ENCODE measurements at places on chromosomes 6 and 20.
A peak's percentile ranks its signal among the peaks of the same experiment; 100 is the strongest.

GRCh38 chr6:129141499-129141898 lies 258.6 kb downstream of the LAMA2 start:
- peak; percentile 49 for DNase-seq

DNA sequence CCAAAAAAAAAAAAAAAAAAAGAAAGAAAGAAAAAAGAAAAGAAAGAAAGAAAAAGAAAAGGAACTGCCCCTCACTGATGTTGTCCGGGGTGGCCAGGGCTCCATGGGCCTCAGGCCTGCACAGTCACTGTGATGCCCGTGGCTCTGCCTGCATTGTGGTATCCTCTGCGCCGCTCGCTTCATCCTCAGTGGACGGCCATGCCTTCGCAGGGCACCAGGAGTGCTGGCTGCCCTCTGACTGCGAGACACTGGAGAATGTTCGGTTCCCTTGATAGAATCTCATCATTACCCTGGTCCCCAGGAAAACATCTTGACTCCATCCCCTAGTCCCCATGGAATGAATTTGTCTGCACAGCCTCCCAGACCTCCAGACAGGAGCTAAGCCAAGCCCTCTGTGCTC lies 61.7 kb downstream of the TMEM242 start:
- no peak for DNase-seq

GRCh38 chr6:33989016-33989854 lies 156.7 kb downstream of the GRM4 start:
- DNase-seq, result no peak

DNA sequence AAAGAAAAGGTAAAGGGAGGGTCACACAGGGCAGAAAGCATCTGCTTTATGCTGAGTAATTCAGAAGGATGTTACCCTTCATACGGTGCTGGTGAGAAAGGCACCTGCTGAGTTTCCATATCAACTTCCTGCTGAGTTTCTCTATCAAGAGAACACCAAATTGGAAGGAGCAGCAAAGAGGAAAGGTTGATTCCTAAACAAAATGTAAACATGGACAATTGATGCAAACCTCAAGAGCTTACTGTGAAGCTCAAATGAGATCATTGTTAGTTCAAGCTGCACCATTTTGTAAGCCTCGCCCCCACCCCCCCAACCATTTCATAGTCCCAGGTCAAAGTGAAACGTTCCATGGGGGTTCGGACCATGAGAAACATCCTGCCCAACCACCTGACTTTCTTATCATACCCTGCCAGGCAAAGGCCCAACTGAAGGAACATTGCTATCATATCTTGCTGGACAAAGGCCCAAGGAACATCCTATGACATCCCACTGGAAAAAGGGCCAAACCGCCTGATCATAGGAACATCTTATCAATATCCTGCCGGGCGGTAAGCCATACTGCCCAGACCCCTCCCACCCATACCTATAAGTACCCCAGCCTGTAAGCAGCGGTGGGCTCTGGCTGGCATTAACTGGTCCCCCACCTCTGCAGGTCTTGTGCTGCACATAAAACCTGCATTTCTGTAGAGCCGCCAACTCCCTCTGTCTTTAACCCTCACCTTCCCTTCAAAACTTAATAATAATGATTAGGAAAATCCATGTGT lies 171.6 kb downstream of the UBE3D start:
- no peak for DNase-seq

GRCh38 chr6:124792386-124792785 lies 169.9 kb upstream of the RNF217 start:
- DNase-seq, result no peak

- DNase-seq, result no peak
These were observed 181.2 kb downstream of the ADGRG6 start for GRCh38 chr6:142482974-142483373.

DNA sequence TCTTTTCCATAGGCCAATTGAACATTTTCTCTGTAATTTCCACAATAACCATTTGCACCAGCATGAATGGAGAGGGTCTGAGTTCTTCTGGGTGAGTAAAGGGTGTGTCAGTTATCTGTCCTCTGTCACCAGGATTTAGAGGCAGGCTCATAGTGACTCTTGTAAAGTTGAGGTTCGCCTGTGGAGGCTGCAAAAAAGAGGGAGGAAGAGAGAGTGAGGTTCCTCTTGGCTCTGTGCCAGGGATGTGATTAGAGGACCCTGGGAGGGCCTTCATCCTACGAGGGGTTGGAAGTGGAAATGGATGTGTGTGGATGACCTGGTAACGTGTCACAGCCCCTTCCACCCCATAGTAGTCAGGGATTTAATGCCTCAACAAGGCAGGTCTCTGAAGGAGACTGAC lies 242.0 kb downstream of the ESR1 start:
- DNase-seq, result no peak

- no peak for DNase-seq
These were observed 101.9 kb downstream of the TFAP2C start for GRCh38 chr20:56730996-56731395.

- DNase-seq, result peak; percentile 72
These were observed at the start of gene TXLNB for GRCh38 chr6:139291813-139292619. TXLNB (minus strand) TSS chr6:139291998; CDS start chr6:139288899, 3,099 bp downstream.

DNA sequence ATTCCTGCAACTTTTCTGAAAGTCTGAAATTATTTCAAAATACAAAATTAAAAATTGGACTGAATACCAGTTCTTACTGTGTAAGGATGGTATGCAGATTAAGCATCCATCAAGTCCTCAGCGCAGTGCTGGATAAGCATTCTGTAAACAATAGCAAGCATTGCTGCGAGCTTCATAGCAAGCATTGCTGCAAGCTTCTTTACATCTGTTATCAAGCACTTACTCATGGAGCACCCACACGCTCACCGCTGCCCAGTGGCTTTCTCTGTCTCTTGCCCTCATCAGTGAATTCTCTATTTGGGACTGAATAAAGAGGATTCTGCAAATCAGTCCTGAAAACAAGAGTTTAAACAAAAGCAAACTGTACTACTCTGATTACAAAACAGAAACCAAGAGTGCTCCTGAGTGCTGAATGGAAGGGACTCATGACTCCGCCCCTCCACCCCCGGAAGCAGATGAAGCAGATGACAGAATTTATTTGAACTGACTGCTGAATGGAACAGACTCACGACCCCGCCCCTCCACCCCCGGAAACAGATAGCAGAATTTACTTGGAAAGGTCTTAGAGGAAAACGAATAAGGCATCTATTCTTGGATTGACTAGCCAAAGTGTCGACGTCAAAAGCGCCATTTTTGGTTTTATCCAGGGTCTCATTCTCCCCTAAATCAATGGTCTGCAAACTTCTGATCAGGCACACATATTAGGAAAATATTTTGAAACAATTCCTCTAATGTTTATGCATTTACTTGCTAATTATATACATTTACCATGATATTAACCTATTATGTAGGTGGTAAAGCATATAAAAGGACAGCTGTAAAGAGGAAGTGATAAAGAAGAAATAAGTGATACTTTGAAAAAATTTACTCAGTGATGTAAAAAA lies 22.1 kb upstream of the EYA2 start:
- DNase-seq, result no peak

DNA sequence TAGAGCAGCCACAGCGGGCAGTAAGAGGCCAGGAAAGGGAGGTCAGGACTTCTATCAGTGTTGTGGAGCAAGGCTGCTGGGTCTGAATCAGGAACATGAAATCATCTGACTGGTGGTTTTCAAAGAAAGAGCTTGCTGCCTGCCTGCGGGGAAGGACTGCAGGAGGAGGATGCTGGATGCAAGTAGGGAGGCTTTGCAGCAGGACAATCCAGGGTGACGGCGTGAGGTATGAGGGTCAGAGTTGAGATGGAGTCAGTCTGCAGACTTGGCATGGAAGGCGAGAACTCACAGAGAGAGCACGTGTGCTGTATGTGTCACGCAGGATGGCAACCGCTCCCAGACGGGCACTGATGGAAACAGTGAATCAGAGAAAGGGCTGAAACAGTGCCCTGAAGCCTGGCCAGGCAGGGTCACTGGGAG lies 59.2 kb upstream of the CD93 start:
- DNase-seq, result peak; percentile 58

- no peak for DNase-seq
These were observed 399.7 kb downstream of the COL12A1 start for GRCh38 chr6:74805916-74806696.

- DNase-seq, result peak; percentile 98
These were observed 181.8 kb upstream of the MCHR2 start for GRCh38 chr6:100175814-100176310.

- DNase-seq, result no peak
These were observed 234.5 kb downstream of the TFAP2A start for GRCh38 chr6:10180138-10181074.

GRCh38 chr20:2446845-2447244 lies 23.7 kb downstream of the SNRPB start:
- DNase-seq, result no peak

DNA sequence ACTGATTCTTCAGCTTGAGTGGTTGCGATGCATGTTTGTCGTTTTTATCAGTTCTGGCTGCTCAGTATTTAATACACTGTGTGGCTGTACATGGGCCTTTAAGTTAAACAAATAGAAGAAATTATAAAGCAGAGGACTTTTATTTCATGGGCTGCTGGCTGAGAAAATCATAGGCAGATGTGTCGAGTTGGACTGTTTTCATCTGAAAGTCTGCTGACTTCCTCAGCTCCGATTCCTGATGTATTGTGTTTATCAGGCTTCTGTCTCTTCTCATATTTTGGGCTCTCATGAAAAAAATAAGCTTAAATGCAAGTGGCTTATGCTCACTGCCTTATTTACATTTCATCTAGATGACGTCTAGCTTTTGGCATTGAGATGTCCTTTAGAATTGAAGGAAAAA lies 129.5 kb upstream of the GGTLC1 start:
- peak; percentile 31 for DNase-seq

DNA sequence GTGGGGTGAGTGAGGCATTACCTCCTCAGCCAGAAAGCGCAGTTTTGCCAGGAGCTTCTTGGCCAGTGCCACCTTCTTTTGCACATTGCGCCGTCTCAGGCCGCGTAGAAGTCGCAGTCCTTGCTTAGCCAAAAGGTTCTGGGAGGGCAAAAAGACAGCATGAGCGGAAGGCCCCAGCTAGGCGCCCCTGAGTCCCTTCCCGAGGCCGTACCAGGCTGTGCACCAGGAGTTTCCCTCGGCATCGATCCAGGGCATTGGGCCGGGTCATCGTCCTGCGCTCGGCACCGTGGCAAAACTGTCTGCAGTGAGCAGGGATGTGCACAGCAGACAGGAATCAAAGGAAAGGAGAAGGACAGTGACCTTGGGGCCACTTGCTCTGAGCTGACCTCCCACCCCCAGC lies 20.2 kb upstream of the SPAG4 start:
- DNase-seq, result no peak

DNA sequence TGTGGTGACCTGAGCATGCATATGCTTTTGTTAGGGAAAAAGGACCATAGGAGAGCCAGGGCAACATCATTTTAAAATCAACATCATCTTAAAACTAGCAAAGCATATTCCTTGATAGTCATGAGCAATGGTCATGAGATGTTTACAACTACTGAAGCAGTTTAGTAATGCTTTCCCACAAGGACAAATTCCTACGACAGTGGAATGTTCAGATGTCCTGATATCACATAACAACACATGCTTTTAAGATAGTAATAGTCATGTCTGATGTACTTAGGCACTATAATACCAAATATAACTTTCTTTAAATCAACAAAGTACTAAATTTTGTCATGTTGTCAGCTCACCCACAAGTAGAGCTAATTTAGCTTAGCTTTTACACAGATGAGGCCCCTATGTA lies 370.3 kb downstream of the HTR1B start:
- DNase-seq, result peak; percentile 41

DNA sequence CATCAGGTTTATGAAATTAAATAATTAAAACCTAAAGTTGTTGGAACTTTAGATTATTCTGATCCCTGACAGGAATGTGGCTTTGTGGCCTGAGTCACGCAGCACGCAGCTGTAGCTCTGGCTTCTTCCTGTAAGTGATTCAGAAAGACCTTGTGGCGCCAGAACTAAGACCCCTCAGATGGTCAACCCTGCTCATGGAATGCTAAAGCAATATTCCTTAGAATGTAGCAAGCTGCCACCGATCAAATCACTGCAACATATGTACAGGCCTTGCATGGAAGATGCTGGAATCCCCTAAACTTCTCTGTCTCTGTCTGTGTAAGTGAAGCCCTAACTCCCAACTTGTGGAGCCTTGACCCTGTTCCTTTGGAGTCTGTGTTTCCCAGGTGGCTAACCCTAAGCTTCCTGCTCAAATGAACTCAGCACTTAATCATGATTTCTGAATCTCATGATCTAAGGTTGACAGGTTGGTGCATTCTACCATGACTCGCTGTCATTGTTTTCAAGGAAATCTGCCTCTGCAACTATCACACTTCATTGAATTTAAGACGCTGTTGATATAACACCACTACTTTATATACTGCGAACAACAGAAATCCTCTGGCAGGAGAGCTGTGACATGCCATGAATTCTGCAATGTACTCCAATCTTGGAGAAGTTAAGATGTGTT lies 111.2 kb upstream of the CST7 start:
- DNase-seq, result peak; percentile 85

- DNase-seq, result no peak
These were observed 43.8 kb upstream of the FOXQ1 start for GRCh38 chr6:1267790-1268762.

- peak; percentile 70 for DNase-seq
These were observed 109.1 kb downstream of the PRDM1 start for GRCh38 chr6:106194949-106195921.

DNA sequence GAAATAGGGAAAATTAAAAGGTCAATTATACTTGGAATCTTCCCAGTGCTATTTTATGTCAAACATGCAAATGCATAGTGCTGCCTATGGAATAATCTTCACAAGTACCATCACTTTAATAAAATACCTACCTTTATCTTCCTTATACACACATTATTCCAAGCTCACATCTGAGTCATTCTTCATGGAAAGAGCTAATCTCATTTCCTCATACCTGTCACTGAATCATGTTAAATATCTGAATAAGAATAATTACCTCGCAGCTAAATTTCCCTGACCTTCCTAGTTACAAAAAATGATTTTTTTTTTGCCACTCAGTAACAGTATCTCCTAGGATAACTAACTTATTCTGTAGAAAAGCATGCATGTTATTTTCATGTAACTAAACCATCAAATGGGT lies 661.4 kb upstream of the HS3ST5 start:
- no peak for DNase-seq

- no peak for DNase-seq
These were observed 255.0 kb downstream of the DLL1 start for GRCh38 chr6:170035901-170036304.

DNA sequence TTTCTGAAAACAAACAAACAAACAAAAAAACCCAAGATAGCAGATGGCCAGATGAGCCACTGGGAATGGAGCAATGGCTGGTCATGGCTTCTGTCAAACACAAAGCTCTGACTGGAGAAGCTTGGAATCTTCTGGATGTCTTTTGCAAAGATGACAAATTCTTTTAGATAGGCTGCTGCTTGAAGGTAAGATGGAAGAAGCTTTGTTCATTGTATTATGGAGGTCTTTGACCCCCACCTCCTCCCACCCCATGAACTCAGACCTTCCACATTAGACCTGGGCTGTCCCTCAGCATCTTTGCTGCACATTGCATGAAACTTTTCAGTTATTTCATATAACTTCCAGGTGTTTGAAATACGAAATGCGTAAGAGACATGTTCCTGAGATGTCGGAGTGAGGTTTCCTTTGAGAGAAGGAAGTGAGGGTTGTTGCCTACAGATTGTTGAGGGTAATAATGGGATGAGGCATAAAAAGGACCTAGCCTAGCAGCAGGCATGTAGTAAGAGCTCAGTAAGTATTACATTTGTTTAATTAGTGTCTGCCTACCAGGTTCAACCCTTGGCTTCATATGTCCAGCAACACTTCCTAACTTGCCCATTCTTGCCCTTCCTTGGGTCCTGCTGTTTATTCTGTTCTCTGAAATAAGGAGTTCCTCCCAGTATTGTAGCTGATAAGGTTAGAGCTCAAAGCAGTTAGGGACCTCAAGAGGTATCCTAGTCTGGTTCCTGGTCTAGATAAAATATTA lies 51.4 kb upstream of the IER3 start:
- no peak for DNase-seq
